D341Med (cell line): ENCODE measurements at places on chromosomes 3 and 15.

DNA sequence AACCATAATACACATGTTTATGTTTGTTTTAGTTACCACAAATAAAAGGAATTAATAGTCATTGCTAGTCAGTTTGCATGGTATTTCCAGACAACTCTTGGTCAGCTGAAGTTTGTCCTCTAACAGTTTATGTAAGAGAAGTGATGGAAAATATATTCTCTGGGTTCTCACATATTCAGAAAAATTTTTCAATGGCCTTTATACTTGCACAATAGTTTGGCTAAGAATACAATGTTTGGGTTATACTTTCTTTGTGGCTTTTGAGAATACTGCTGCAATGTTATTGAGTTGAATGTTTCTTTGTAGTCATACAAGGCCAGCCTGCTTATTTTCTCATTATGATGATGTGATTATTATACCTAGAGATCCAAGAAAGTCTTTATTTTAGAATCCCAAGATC, 133.9 kb downstream of the RAP2B start:
- no peak for DNase-seq

GRCh38 chr15:63200464-63201249, 11.3 kb downstream of the RAB8B start:
- DNase-seq, result no peak

DNA sequence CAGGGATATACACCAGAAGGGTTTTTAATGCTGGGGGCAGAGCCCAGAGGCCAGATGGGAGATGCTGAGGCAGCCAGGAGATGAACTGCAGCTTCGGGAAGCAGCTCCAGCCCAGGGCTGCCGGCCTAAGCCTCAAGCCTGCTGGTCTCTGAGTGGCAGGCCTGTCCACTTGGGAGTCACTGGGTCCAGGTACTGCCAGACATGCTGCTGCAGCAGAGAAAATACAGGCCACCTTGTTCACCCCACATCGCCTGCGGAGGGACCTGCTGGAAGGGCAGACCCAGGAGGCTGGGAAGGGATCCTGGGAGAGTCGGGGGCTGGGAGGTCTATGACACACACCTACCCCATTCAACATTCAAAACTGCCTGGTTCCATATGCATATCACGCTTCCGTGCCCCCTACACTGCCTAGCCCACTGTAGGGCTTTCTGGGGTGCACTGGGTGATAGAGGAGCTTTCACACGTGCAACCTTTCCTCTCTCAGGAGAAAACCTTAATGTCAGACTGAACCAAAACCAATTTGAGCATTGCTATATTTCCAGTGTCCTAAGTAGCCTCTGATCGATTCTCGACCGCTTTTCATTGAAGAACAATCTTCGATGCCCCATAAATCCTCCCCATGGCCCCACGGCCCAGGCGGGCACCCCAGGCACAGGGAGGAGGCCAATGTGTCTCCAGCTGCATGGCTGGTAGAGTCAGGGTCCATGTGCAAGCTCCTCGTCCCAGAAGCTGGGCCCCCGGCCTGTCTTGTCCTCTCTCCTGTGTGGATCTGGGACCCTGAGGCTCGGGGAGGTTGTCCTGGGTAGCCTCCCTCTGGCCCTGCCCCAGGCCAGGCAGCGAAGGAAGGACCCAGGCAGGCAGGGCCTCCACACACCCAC, 147.4 kb downstream of the ATP10A start:
- DNase-seq, result no peak

GRCh38 chr15:75229191-75230015, 27.7 kb downstream of the C15orf39 start:
- peak; percentile 26 for DNase-seq

- DNase-seq, result no peak
Observed at GRCh38 chr3:70861234-70861633, 548.8 kb upstream of the MDFIC2 start.

GRCh38 chr15:32030795-32031194, 480 bp downstream of the CHRNA7 start:
- no peak for DNase-seq

GRCh38 chr15:45156744-45157455, 27.1 kb downstream of the DUOX1 start:
- DNase-seq, result peak; percentile 60

GRCh38 chr15:35691891-35692867, 146.2 kb upstream of the DPH6 start:
- DNase-seq, result no peak

- no peak for DNase-seq
Observed at GRCh38 chr3:157104521-157104920, 55.4 kb downstream of the CCNL1 start.

DNA sequence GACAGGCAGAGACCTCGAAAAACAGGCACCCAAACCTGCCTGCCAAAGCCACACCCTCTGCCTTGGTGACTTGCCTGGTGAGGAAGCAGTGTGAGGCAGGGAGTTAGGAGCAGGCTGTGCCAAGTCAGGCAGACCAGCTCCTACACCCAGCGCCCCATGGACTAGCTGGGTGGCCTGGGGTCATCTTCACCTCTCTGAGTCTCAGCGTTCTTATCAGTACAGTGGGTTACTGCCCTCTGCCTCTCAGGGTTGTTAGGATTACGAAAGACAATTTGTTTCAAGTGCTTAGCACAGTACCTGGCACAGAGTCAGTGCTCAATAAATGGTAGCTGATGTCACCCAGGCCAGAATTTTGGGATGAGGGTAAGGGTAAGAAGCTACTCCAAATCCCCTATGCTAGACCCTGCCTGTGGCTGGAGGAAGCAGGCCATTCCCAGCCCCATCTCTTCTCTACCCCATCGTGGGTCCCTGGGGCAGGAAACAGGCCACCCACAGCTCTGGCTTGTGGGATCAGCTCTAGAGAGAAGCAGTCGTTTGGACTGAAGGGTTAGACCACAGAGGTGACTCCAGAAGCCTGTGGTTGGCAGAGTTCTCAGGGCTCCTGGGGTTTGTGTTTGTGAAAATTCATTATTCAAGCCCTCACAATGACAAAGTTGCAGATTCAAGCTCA, 10.1 kb downstream of the SLC51B start:
- DNase-seq, result no peak
